Glutamatergic neuron (in vitro differentiated cells): ENCODE measurements at places on chromosomes 4 and X. TPM values are rescaled to one million over a fixed set of nuclear protein-coding genes. Genes with fewer than 3 reads are reported as not detected.

REELD1 gene
- total RNA-seq = not detected

RNF4 gene
- total RNA-seq = 73.6 TPM

PACRGL gene
- total RNA-seq = 10.9 TPM

OTC gene
- not detected for total RNA-seq

EDNRA gene
- not detected for total RNA-seq

ARHGAP6 gene
- 3.6 TPM for total RNA-seq

TTC29 gene
- total RNA-seq = 0.44 TPM

IBSP gene
- not detected for total RNA-seq

PDGFC gene
- 0.64 TPM for total RNA-seq

MBNL3 gene
- total RNA-seq = 1.0 TPM

PAGE1 gene
- not detected for total RNA-seq

MGARP gene
- total RNA-seq = 0.69 TPM

CT45A1 gene
- total RNA-seq = not detected

VEGFD gene
- 0.20 TPM for total RNA-seq

CTSO gene
- 2.2 TPM for total RNA-seq

- no peak for DNase-seq
Measured at GRCh38 chr4:134145369-134145768, 56.2 kb downstream of the PABPC4L start.

DNA sequence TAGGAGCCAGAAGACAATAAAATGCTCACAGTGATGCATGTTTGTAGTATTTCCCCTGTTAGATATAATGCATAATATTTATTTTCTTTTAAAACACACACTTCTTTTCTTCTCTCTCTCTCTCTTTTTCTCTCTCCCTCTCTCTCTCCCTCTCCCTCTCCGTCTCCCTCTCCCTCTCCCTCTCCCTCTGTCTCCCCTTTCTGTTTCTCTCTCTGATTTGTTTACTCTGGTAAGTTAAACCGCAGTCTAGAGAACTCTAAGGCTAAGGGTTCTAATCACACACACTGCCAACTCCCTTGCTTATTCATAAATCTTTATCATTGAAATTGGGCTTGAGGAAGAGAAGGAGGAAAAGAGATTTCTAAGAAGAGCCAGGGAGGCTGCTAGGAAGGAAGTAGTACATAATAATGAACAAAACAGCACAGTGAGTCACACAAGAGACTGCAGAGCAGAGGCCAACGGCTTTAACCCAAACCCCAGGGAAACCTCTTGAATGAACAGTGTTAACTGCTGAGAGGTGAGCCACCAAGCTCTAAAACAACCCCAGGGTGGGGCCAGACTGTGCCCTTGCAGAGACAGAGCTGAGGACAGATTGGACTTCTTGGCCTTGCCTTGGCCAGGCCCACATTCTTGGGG lies 9.1 kb upstream of the PHOX2B start:
- DNase-seq = no peak

DNA sequence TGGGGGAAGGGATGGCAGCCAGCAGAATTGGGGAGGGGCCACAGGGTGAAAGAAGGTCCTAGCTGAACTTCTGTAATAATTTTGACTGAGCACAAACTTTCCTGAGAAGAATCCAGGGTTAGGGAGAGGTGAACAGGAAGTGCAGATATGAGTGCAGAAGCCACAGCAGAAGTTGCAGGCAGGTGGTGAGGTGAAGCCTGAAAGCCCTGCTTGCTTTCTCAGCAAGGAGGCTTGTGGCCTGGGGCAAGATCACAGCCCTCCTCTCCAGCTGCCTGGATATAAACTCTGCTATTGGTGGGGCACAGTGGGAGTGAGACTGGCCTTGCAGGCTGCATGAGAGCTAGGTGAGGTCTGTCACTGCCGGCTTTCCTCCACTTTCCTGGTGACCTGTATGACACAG lies 44.1 kb upstream of the UPRT start:
- no peak for DNase-seq

DNA sequence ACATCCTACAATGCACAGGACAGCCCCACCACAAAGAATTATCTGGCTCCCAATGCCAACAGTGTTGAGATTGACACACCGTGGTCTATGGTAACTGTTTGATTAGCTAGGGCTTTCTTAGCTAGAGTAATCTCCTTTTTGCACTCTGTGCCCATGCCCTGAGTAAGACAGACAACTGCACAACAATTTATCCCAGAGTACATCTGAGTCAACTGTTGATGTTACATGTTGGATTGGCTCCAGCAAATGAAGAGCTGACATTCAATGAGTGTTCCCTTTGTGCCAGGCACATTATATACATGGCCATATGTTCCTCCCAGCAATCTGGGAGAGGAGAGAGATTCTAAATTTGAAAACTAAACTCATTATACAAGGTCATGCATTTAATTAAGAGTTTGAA lies 3.9 kb upstream of the FAM9C start:
- no peak for DNase-seq

GRCh38 chrX:134569306-134569705 lies 89.0 kb downstream of the PLAC1 start:
- DNase-seq = no peak

GRCh38 chr4:137774501-137774900 lies 242.2 kb upstream of the PCDH18 start:
- DNase-seq = no peak

DNA sequence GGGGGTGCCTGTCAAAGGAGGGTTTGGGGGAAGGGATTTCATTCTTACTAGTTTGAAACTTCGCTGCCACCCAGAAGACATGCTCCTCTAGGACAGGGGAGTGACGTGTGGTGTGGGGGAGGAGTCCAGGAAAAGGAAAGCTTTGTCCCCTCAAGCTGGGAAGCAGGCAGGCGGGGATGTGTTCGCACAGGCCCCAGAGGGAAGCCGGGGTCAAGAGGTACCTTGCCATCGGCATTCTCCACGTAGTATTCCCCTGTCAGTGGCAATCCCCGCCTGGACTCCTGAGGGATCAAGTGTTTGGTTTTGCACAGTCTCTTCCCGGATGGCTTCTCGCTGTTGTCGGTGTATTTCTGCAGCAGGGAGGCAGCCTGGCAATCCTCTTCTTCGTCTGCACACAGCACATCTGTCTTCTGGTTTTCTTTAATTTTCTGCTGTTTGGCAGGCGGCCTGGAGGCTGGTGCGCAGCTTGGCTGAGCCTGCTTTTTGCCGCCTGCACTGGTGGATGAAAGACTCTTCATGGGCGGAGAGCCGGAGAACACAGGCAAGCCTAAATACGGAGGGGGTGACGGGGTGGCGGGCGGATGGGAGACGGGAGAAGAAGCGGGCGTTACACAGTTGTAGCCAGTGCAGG lies 35.1 kb downstream of the BCOR start:
- no peak for DNase-seq

GRCh38 chr4:174996079-174996478 lies 77.9 kb downstream of the ADAM29 start:
- no peak for DNase-seq

DNA sequence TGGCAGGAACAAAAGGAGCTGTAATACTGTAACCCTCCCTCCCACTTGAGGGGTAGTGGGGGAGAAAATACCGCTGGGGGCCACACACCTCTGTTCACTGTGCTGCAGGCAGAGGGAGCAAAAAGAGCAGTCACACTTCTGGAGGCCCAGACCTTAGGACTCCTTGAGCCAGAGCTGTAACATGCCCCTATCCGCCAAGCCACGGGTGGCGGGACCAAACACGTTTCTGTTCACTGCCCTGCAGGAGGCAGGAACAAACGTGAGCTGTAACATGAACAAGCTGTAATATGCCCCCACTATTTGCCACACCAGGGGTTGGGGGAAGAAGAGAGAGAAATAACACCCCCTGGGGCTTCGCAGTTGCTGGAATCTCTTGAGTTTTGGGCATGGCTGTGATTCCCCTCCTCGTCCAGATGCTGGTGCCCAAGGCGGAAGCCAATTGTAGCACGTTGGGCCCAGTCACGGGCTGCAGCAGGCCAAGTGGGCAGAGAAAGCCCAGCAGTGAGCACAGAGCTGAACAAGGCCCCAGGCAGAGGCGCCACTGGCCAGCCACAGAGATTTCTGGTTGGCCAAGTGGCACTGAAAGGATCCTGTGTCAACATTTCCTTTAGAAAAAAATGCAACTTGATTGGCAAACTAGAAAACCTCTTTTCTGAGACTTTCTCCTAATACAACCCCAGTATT lies 509.7 kb downstream of the INPP4B start:
- DNase-seq = no peak

- no peak for DNase-seq
Measured at GRCh38 chr4:70113656-70114055, 40.4 kb upstream of the PRR27 start.

GRCh38 chr4:88780389-88780788 lies 82.8 kb upstream of the NAP1L5 start:
- no peak for DNase-seq

- DNase-seq = no peak
Measured at GRCh38 chrX:31931225-31931624, 859.4 kb upstream of the FTHL17 start.

DNA sequence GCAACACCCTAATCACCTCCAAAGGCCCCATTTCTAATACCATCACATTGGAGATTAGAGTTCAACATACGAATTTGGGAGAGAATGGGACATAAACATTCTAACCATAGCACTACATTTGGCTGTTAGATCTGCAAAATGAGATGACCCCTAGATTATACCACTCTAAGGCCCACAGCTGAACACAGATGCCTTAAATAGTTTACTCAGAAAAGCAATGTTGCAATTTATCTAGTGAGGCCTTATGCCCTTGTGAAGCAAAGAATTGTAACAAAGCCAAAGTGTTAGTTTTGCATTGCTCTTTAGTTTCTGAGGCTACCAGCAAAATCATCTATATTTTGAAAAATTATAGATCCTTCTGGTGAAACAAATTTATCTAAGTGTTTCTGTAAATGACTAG lies 31.6 kb upstream of the ARHGEF6 start:
- DNase-seq = no peak

DNA sequence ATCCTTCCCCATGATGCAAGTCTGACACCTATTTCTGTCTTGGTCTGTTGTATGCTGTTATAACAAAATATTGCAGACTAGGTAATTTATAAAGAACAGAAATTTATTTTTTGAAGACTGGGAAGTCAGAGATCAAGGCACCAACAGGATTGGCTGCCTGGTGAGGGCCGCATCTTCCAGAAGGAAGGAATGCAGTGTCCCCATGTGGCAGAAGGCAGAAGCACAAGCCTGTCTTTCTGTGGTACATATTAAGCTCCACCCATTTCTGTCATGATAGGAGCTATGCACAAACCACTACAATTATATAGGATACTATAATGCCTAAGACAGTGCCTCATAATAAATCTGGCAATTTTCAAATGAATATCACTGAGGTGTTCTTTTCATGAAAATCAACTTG lies 502.3 kb upstream of the DIAPH2 start:
- DNase-seq = peak; percentile 41

GRCh38 chr4:84826681-84827080 lies 139.8 kb downstream of the WDFY3 start:
- DNase-seq = no peak

DNA sequence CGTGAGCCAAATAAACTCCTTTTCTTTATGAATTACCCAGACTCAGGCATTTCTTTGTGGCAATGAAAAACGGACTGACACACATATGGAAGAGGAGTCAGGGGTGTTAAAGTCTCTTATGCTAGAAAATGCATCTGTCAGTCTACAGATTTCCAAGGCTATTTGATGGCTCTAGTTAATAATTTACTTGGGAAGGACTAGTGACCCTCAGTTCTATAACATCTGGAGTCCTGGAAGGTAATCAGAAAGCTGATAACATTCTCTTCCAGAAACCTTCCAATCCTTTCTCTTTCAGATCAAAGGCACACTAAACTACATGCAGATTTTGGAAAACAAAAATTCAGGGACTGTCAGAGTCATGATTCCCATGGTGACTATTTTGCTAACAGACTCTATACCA lies 142.0 kb upstream of the TEX13D start:
- no peak for DNase-seq

DNA sequence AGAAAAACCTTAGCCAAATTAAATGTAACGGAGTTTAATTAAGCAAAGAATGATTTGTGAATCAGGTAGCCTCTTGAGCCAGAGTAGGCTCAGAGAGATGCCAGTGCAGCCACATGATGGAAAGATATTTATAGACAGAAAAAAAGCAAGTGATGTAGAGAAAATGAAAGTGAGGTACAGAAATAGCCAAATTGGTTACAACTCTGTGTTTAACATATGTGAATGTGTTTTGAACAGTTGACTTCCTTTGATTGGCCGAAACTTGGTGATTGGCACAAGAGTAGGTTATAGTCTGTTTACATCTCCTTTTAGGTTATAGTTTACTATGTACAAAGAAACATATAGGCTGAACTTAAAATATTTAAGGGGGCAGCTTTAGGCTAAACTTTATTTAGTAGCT lies 459.9 kb upstream of the BOD1L1 start:
- DNase-seq = no peak

- DNase-seq = no peak
Measured at GRCh38 chr4:101921370-101921769, 130.8 kb downstream of the BANK1 start.

- no peak for DNase-seq
Measured at GRCh38 chr4:181376058-181376457, 867.1 kb upstream of the TENM3 start.

DNA sequence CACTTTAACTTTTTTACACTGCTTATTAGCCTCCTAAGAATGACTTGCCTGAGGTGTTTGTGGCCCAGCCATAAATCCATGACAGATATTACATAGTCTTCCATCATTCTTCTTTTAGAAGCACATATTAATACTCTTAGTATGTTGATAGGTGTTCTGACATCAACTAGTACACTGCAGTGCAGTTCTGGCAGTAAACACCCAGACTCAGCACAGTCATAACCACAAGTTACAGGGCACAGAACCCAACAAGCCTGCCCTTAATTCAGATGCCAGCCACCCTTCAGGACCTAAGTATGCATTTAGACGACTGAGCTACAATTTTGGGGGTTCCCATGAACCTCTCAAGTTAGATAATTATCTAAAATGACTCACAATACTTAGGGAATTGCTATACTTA lies 36.5 kb upstream of the GUCY1B1 start:
- DNase-seq = no peak

DNA sequence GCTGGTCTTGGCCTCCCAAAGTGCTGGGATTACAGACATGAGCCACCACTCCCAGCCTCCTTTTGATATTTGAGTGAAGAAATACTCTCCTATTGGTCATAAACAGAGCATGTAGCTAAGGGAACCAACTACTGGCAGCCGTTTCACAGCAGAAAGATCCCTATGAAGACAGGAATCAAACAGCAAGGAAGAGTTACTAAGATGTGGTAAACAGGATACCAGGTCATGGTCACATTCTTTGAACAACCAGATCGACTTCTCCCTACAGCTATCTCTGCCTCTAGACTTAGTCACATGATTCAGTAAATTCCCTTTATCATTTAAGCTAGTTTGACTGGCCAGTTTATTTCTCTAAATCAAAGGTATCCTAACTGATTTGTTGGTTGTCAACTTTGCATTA lies 9.0 kb upstream of the HNRNPD start:
- DNase-seq = no peak

GRCh38 chr4:173448608-173449379 lies 49.9 kb upstream of the SCRG1 start:
- no peak for DNase-seq

- DNase-seq = no peak
Measured at GRCh38 chr4:92100975-92101374, 202.8 kb upstream of the GRID2 start.

GRCh38 chr4:112521123-112522023 lies 5.4 kb upstream of the NEUROG2 start:
- no peak for DNase-seq
